Stimulated activated CD4-positive, alpha-beta T cell treated with anti-CD3 and anti-CD28 coated beads, Interleukin-15, amount 100 ng/mL, for 1 hour (primary cell): ENCODE measurements at places on chromosomes 1 and 21.
A peak's percentile ranks its signal among the peaks of the same experiment; 100 is the strongest.

- DNase-seq, result no peak
Observed at GRCh38 chr1:91400133-91400725, 4.4 kb downstream of the HFM1 start.

DNA sequence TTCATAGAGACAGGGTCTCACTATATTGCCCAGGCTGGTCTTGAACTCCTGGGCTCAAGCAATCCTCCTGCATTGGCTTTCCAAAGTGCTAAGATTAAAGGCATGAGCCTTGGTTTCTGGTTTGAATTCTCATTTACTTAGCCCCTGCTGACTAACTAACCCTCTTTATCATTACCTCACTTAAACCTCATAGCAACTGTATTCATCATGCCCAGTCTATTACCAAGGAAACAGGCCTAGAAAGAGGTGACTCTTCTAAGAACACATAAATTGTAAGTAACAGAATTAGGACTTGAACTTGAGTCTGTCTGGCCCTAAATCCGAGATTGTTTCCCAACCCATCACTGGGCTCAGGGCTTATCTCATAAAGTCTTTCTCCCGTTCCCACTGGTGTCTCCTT, 44.2 kb downstream of the TMEM53 start:
- DNase-seq, result no peak

- no peak for DNase-seq
Observed at GRCh38 chr1:38852780-38853179, 6.8 kb downstream of the RRAGC start.

DNA sequence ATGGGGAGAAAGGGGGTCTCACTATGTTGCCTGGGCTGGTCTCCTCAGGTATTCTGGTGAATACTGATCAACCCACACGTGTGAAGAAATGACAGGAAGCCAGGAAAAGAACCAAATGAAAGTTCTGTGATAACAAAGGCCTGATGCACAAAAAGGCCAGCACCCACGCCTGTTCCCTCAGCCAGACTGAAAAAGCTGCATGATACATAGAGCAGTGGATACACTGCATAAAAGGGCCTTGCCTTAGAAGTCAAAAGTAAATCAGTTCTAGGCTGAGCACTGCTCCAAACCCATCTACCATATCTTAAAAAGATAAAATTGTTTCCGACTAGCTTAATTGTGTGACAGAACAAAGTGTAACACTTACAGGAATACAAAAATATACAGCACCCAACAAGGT, 36.9 kb upstream of the PSMG1 start:
- no peak for DNase-seq

- no peak for DNase-seq
Observed at GRCh38 chr1:213391445-213391844, 340.4 kb downstream of the RPS6KC1 start.

- DNase-seq, result no peak
Observed at GRCh38 chr1:235486321-235486720, 17.9 kb downstream of the B3GALNT2 start.

GRCh38 chr21:31520561-31521098, 138.9 kb upstream of the SOD1 start:
- DNase-seq, result no peak

DNA sequence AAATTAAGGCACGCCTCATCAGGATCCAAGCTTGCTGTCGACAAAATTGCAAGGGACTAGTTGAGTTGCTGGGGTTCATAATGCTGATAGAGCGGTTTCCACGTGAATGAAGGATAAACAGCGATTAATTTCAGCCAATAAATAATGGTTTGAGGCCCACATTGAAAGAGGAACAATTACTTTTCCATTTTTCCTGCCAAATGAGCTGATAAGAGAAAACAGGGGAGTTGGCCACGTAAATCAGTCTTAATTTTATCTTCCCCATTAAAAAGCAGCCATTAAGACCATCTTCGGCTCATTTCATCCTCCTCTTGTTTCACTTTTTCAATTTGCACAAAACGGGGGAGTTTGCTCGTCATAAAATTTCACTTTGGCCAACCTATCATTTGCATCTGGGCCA, 235.5 kb upstream of the RRP15 start:
- DNase-seq, result no peak

DNA sequence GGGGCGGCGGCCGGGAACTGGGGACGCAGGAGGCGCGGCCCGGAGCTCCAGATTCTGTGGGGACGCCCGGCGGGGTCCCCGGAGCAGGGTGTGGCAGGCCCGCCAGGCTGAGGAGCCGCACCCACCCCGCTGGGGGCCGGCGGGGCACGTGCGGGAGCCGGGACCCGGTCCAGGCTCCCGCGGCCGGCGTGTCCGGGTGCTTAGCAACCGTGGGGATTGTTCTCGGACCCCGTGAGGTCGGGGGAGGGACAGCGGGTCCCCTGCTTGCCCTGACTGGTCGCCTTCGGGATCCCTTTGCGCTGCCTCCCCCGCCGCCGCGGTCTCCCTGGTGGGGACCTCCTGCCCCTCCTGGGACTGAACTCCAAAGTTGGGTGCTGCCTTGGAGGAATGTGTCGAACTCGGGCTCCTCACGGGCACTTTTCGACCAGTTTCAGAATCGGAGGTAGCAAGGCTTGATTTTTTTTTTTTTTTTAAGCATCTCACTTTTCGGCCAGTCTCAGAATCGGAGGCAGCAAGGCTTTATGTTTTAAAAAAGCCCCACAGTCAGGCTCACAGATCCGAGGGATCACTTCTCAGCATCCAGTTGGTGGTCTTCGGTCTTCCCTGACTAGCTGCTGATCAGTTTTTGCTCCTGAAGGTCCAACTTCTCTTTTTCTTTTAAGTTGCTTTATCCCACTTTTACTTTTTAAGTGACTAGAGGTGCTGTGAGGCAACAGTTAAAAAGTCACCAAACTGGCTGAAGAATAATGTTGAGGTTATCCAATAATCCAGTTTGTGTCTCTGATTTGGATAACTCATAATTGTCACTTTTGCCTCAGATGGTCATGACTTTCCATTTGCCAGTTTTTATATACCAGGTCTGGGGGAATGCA, 648 bp downstream of the FAM76A start:
- no peak for DNase-seq

GRCh38 chr1:156475568-156476500, 24.7 kb downstream of the MEF2D start:
- DNase-seq, result no peak

- DNase-seq, result no peak
Observed at GRCh38 chr21:44455524-44456213, 359 bp downstream of the LRRC3 start.

- DNase-seq, result no peak
Observed at GRCh38 chr1:180548686-180549317, 10.0 kb upstream of the OVAAL start.

DNA sequence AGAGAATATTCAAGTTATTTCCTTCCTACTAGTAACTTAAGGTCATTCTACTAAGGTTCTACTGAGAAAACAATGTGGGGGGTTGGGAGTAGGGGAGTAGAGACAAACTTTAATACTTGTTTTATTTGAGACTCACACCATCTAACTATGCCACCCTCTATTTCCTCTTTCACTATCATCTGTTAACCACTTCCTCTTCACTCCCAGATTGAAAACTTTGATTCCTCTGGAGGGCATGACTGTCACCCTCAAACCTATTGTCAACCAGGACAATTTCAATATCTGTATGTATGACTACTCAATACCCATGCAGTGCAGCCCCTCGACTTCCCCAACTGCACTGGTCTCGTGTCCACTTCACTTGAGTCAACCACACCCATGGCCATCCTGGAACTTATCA, 165.6 kb upstream of the POGK start:
- DNase-seq, result no peak

- no peak for DNase-seq
Observed at GRCh38 chr1:216900116-216900620, 176.9 kb upstream of the ESRRG start.

- DNase-seq, result no peak
Observed at GRCh38 chr1:177315761-177316160, 145.0 kb downstream of the BRINP2 start.

- DNase-seq, result no peak
Observed at GRCh38 chr1:43590388-43590925, 59.5 kb upstream of the KDM4A start.

GRCh38 chr21:38244885-38245869, 11.6 kb upstream of the KCNJ15 start:
- DNase-seq, result peak; percentile 28

GRCh38 chr1:70383483-70383882, 27.6 kb upstream of the CTH start:
- no peak for DNase-seq

- DNase-seq, result no peak
Observed at GRCh38 chr1:23417570-23417969, 7.0 kb downstream of the TCEA3 start.

GRCh38 chr1:30856260-30856790, 52.2 kb downstream of the SDC3 start:
- DNase-seq, result no peak

DNA sequence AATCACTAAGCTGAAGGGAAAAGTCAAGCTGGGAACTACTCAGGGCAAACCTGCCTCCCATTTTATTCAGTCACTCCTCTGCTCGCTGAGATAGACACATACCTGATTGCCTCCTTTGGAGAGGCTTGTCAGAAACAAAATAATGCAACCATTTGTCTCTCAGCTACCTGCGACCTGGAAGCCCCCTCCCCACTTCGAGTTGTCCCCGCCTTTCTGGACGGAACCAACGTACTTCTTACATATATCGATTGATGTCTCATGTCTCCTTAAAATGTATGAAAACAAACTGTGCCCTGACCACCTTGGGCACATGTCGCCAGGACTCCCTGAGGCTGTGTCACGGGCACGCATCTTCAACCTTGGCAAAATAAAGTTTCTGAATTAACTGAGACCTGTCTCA, 21.5 kb upstream of the HPDL start:
- no peak for DNase-seq

DNA sequence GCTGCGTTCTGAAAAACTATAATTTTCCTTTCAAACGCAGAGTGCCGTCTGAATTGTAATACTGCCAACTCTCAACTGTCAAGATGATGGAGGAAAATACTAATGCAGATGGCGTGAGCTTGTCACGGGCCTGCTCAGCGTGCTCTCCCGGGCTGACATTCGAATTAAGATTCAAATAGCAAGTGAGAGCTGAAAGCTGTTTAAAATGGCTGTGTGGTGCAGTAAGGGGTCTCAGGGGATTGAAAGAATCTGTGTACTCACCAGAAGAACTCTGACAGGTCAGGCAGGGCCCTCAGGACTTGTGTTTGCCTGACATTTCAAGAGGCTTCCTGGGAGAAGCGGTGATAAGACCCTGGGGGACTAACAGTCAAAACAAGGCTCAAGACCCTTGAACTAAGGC, 33.1 kb downstream of the ZMYND12 start:
- DNase-seq, result no peak

DNA sequence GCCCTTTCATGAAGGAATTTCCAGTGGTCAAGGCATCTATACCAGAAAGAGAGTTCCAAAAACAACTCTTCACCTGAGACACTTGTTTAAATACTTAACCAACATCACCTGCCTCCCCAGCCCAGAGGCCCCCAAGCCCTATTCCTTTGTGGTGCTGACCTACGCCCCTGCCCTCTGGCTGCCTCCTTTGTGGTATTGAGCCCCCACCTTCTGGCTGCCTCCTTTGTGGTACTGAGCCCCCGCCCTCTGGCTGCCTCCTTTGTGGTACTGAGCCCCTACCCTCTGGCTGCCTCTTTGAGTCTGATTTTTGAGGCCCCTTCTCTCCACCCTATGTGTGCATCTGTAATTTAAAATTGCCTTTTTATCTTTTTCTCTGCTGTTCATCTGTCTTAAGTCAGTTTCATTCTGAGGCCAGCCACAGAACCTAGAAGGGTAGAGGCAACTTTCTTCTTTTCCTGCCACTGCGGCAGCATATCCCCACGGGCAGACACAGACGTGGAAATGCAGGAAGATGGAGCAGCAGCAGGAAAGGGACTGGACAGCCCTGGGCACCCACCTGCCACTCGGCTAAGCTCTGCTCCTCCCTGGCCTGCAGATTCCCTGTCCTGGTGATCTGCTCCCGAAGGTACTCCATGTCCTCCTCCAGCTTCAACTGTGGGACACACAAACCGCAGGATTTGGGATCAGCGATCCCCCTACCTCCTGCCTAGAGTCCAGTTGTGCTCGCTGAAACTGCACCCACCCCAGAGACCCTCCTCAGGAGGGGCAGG, 3.2 kb downstream of the TRIM17 start:
- no peak for DNase-seq

GRCh38 chr1:998995-999724, 737 bp downstream of the HES4 start:
- no peak for DNase-seq

DNA sequence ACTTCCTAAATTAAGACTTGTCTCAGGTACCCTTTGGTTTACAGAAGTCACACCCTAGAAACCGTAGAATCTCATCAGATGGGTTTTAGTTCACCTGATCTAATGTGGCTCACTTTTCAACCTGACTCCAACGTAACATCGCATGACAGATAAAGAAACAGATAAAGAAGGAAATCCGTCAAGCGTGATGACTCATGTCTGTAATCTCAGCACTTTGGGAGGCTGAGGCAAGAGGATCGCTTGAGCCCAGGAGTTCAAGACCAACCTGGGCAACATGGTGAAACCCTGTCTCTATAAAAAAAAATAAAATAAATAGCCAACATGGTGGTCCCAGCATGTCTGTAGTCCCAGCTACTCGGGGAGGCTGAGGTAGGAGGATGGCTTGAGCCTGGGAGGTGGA, 97.3 kb downstream of the SPSB1 start:
- DNase-seq, result no peak

GRCh38 chr1:155011004-155011416, 8.4 kb downstream of the ZBTB7B start:
- no peak for DNase-seq

GRCh38 chr1:17161926-17162800, 42.8 kb upstream of the PADI1 start:
- DNase-seq, result no peak

- no peak for DNase-seq
Observed at GRCh38 chr1:67393737-67394136, 36.5 kb downstream of the SERBP1 start.

DNA sequence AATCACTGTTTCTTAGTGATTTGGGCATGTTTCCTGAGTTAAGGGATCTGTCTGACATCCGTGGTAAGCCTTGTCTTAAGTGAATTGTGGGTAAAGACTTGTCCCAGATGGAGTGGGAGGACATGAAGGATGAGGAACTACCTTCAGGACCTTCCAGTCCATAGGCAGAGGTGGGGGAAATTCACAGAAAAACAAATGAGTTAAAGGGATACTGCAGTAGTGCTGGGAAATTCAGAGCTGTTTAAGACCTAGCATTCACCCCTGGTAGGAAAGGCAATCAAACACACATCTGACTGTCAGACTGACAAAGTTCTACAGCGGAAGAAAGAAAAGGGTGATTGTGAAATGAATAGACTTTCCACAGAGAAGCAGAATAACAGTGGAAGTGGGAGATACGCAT, 3.0 kb downstream of the GNAT2 start:
- DNase-seq, result no peak
